ENCODE measurements at places on chromosomes 6 and 20.

DNA sequence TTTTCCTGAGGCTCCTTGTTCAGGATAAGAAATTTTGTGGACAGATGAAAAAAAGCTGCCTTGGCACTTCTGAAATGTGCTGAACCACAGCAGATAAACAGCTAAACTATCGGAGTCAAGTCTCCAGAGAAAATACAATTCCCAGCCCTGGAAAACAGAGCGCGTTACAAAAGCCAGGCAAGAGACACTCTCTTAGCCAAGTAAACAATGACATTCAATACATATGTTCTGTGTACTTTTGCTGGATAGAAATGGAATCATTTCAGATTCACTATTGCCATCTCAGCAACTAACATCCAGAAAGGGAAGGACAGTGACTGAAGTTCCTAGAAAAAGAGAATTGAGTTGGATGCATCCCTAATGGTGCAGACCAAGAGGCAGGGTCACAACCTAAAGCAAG lies 196.8 kb upstream of the NRSN1 start:
- DNase-seq: no peak

DNA sequence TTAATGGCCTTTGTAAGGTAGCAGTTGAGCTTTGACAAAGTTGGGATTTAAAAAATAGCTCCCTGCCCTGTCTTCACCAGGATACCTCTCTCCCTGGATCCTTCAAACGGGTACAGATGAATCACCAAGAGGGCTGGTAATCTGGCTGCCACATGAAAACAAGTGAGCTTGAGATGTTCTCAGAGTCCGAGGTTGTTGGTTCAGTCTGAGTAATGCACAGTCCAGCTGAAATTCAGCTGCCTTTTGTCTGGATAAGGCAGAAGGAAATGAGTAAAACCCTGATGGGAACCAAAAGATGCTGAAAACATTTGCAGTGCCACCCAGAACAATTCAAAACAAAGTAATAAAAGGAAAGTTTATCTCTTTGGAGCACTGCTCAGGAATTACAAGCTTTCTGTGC lies 86.8 kb downstream of the GJA1 start:
- DNase-seq: peak; percentile 91

GRCh38 chr6:17276766-17277165 lies 4.4 kb upstream of the RBM24 start:
- no peak for DNase-seq

DNA sequence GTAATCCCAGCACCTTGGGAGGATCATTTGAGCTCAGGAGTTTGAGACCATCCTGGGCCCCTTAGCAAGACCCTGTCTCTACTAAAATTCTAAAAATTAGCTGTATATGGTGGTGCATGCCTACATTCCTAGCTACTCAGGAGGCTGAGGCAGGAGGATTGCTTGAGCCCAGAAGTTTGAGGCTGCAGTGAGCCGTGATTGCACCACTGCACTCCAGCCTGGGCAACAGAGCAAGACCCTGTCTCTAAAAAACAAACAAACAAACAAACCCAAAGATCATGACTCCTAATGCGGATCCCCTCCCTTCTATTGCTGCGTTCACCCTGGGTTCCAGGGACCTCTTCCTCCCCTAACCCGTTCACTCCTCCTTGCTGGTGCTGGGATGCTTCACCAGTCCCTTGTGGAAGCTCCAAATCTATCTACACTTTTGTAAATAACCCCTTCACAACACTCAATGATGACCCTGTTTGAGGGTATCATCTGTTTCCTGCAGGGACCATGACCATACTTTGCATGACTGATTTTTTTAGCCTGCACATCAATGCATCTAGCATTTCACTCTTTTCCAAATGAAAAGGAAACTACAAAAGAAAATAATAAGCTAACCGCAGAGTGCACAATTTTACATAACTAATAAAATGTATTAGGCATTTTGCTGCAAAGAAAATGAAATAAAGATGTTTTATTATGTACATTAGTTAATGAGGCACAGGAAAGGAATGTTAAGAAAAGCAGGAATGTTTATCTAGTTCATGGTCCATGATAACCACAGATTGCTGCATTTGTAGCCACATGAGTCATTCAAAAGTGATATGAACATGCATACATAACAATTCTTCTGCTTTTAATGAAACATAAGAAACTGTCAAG lies 30.5 kb upstream of the IPCEF1 start:
- peak; percentile 83 for DNase-seq

DNA sequence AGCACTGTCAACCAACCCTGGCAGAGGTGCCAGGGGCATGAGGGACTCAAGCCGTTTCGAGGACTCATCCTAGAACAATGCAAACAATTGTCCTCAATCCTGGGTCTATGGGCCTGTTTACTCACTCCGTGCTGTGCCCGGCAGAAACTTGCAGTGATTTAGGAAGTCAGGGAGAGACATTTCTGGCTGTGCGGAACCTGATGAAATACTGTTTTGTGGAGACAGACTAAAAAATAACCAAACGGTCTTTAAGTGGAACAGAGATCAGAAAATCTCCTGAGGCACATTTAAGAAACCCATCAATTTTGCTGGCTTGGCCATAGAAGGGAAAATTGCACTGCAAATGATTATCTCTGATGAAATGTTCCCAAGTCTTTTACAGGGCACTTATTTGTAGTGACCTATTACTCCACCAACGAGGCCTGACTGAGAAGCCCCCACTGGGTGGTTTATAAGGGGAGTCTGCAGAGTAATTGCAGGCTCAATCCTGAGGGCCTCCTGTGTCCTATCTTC lies 79.8 kb upstream of the KCNK16 start:
- DNase-seq: peak; percentile 91

DNA sequence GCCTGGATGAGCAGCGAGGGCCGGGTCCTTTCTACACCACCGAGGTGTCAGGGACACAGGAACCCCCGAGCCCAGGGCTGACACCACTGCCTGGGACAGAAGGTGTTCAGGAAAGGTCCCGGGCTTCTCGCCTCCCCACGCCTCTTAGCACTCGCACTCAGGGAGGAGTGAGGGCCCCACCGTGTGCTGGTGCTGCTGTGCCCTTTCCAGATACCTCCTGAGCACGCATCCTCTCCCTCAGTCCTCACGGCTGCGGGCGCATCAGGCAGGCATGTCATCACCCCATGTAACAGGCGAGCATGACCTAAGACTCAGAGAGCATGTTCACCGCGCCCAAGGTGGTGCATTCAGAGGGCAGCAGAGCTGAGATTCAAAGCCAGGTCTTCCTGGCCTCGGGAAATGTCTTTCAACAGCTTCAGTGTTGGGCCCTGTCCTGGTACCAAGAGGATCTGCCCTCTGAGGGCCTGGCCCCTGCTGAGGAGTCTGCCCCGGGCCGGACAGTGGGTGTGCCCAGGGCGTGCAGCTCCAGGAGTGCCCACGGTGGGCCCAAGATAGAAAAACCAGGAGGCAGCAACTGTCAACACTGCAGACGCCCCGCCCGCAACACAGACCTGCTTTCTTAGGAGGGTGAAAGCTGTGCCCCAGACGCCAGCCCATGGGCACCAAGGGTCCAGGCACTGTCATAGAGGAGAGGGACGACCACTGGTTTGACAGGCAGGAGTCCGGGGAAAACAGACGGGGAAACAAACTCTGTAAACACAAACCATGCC lies 29.2 kb downstream of the TGM2 start:
- no peak for DNase-seq

- no peak for DNase-seq
Measured at GRCh38 chr6:313917-314316, 21.6 kb downstream of the DUSP22 start.

DNA sequence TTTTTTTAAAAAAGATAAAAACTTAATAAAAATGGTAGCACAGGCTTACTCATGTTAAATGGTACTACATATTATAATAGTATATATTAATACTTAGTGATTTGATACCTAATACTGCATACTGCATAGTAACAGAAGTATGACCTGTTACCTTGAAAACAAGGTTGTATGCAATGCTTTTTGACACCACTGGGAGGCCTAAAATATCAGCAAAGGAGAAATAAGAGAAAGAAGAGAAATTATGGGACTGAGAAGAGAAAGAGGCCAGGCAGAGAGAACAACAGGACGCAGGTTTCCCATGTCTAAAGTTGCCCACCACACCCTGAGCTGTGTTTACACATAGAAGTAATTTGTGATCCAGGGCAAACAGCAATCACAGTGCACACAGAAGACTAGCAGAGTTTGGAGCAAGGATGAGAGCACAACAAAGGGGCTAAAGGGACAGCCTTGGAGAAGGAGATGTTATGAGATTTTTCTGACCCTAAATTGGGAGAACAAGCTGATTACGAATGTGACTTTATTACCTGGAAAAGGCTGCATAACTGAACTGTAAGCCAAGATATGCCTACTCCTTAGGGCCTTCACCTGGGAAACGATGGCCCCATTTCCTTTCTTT lies 73.2 kb downstream of the ROS1 start:
- peak; percentile 5 for DNase-seq

DNA sequence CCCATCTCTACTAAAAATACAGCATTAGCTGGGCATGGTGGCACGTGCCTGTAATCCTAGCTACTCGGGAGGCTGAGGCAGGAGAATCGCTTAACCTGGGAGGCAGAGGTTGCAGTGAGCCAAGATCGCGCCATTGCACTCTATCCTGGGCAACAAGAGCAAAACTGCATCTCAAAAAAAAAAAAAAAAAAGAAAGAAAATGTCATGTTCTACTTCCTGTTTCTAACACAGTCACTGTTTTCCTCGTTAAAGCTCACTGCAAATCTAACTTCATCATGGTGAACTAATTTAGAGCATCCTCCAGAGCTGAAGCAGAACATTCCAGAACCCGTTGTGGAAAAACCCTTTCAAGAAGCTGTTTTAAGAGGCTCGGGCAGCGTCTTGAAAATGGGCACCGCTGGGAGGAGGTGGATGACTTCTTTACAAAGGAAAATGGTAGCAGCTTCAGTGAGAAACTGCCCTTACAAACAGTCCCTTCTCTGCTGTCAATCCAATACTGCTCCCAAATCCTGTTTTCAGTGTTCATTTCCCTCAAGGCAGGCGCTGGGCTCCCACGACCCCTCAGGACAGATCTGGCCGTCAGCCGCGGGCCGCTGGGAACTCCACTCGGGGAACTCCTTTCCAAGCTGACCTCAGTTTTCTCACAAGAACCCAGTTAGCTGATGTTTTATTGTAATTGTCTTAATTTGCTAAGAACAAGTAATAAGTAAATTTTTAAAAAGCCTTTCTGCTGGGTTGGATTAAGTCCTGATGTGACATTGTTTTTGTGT lies 12.5 kb downstream of the CTSZ start:
- no peak for DNase-seq

- DNase-seq: no peak
Measured at GRCh38 chr6:139248911-139249310, 42.9 kb downstream of the TXLNB start.

DNA sequence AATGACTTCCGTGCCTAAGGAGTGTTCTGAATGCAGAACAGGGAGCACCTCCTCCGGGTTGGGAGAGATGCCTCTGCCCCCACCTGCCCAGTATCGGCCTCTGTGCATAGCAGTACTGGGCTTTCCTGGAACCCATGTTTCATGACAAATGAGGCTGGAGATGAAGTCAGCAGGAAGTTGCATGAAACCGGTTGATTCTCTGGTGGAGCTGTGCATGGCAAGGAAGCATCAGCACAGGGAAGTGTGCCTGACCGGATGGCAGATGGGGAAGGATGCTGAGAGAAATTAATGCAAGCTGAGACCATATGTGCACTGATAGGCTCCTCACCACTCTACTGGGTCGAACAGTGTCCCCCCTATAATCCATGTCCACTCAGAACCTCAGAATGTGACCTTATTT lies 155.5 kb downstream of the CDH26 start:
- DNase-seq: no peak

DNA sequence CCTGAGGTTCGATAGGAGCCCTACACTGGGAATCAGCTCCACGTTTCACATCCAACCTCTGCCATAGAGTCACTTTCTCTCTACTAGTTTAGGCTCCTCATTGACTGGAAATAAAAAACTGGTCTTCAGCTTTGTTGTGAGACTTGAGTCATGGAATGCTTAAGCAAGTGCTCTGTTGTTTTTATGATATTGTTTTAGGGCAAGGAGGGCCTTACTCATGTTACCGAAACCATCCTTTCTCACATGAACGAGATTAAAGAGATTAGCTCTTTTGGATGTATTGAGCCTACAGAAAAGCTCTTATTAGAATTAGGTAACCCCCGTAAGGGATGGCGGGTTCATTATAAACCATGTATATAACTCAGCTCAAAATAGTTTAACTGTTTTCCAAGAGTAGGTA lies 6.9 kb upstream of the MOCS1 start:
- DNase-seq: no peak

DNA sequence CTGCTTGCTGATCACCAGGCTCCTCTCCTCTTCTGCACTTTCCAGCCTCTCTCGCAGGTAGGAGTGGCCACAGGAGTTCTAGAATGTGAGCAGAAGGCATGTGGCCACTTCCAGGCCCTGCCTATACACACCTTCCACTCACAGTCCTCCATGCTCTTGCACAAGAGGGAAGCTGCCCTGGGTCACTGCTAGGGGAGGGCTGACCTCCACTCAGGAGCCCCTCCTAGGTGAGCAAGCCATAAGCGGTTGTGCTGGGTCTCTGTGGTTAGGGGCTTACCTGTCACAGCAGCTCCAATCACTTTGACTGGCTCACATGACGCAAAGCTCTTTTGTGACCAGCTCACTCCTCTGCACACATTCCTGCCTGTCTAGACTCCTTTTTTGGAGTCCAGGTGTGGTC lies 68.2 kb downstream of the TMEM242 start:
- no peak for DNase-seq

- DNase-seq: no peak
Measured at GRCh38 chr6:7905416-7905815, 5.2 kb downstream of the TXNDC5 start.

- peak; percentile 57 for DNase-seq
Measured at GRCh38 chr6:28212510-28213212, 12.4 kb upstream of the ZSCAN9 start.

DNA sequence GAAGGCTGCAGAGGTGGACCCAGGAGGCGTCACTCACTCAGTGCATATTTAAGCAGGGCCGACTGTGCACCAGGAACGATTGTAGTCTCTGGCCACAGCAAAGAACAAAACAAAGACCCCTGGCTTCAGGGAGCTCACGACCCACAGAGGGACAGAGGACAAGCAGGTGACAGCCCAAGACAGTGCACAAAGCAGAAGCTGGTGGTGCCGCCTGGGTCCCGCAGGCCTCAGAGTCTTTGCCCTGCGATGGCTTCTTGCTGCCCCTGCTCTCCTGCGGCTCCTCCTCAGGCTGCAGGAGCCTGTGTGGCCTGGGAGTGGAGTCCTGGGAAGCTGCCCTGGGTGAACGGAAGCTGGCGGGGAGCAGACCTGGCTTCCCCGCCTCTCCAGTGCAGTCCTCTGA lies 300.0 kb downstream of the PREX1 start:
- no peak for DNase-seq

DNA sequence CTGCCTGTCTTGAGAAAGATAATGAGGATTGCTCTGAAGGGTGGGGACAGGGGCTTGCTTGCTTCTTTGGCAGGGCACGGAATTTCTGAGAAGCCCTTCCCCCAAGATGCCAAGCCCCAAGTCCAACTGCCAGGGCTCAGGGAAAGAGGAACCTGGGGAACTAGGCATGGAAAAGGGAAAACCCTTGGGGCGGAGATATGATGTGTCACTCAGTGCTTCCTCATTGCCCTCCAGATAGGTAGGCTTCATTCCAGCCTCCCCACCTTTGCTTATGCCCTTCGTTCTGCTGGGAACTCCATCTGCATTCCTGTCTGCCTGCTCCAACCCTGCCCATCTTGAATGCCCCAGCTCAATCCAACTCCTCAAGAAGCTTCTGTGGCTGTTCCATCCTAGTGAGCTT lies 61.2 kb downstream of the VEGFA start:
- no peak for DNase-seq
